ENCODE measurements at places on chromosomes 3 and 15.

DNA sequence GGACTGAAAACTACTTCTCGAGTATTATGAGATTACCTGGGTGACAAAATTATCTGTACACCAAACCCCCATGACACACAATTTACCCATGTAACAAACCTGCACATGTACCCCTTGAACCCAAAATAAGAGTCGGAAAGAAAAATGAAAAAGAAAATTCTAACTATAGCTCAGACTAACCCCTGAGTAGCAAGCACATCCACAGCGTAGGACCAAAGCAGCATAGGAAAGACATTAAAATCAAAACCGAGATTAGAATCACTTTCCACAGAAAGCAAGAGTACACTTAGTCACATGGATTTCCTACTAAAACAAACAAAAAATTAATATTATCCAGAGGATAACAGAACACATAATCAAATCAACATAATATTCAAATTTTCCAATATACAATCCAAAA is 6.3 kb upstream of the PIK3CA start:
- DNase-seq = no peak

GRCh38 chr3:47669026-47669749 is 90.5 kb upstream of the CSPG5 start:
- DNase-seq = no peak

DNA sequence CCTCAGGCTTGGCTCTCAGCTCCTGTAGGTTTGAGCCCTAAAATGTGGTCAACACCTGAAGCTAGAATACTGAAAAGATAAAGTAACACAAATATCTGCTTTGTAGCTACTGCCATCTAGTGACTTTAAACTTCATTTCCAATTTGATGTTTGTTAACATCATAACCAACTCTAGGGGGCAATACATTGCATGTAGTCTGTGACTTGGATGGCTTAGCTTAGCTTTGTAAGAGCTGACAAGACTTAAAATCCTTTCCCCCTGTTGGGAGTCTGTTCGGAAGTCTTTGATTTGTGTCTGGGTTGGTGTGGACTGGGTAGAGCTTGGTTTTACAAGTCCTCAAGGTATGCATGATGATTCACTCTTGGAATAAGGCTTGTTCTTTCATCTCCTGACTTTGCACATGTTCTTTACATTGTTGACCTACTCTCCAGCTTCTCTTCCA is 51.7 kb downstream of the SCN11A start:
- DNase-seq = no peak

- no peak for DNase-seq
Observed at GRCh38 chr15:34818526-34818925, 23.2 kb upstream of the ACTC1 start.

DNA sequence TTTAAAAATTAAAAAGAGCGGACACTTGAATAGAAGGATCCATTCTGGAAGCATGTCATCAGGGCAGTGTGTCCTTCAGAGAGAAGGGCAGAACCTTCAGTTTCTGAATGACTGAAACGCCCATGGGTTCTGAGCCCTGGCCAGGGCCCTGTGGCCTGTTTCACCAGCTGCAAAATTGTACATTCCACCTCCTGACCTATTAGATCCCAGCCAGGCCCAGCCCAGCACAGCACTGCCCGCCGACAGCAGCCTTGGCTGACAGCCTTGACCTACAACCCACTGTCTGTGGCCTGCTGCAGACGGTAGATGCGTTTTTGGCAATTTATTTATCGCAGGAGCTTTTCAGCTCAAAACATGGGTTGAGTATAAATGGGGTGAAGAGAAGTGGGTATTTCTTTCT is 5.9 kb upstream of the POLG start:
- DNase-seq = no peak

DNA sequence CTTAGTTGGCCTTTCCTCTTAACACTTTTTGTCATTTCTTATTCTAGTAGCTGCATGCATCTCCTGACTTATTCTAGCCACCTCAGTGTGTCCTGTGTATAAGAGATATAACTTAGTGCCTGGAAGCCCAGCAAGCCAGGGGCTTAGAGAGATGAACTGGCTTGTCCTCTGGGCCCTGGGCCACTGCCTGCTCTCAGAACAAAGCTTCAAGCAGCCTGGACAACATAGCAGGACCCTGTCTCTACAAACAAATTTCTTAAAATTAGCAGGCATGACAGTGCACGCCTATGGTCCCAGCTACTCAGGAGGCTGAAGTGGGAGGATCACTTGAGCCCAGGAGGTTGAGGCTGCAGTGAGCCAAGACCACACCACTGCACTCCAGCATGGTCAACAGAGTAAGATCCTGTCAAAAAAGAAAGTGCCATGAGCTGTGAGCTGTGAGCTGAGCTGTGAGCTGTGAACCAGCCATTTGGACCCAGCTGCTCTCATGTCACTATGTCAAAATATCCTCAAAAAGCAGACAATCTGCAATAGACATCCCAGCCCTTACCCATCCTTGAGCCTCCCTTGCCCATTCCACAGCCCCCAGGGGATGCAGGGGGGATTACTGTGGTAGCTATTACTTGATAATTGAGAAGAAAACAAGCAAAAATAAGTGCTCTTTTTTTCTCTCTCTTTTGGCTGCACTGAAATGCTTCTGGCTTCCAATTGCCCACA is 174.5 kb downstream of the OPA1 start:
- no peak for DNase-seq

Data from activated T-cell treated with anti-CD3 and anti-CD28 coated beads for 48 hours (primary cell).